NCI-H1436 treated with DMSO at 0.1 percent for 48 hours (cell line): ENCODE measurements at places on chromosomes 11 and 22.

DNA sequence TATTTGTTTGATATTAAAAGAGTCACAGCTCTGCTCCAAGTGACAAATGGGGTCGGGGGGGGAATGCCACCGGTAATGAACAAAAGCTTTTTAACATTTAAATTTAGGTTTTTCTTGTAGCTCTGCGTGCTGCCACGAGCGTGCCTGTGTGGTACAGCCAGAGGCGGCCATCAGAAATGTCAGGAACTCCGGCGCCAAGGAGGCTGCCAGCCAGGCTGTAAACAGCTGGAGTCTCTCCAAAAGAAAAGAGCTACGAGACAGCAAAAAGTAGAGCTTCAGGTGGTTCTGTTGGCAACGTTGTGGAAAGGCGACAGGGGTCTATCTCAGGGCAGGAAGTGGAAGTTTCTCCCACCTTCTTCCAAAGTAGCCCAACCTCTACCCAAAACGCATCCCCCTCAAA lies 532.8 kb downstream of the OPCML start:
- no peak for DNase-seq

GRCh38 chr11:4060182-4060923 lies 34.2 kb upstream of the RRM1 start:
- DNase-seq: no peak

DNA sequence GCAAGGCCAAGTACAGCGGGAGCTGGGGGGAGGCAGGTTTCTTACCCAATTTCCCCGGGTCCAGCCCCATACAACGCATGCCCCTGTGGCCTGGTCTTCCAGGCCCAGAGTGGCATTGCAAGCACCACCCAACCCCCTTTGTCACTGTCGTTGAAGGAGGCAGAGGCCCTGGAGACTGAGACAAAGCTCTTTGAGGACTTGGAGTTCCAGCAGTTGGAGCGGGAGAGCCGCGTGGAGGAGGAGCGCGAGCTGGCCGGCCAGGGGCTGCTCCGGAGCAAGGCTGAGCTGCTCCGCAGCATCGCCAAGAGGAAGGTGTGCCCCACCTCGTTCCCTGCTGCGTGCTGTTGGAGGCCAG lies 27.8 kb downstream of the PHLDB1 start:
- DNase-seq: no peak

GRCh38 chr11:125304136-125304535 lies 139.6 kb downstream of the PKNOX2 start:
- no peak for DNase-seq

- no peak for DNase-seq
Measured at GRCh38 chr11:65915821-65916251, 3.0 kb downstream of the C11orf68 start.

- DNase-seq: no peak
Measured at GRCh38 chr11:17763244-17763643, 28.7 kb downstream of the KCNC1 start.

GRCh38 chr11:12211331-12212065 lies 101.1 kb downstream of the MICAL2 start:
- no peak for DNase-seq

DNA sequence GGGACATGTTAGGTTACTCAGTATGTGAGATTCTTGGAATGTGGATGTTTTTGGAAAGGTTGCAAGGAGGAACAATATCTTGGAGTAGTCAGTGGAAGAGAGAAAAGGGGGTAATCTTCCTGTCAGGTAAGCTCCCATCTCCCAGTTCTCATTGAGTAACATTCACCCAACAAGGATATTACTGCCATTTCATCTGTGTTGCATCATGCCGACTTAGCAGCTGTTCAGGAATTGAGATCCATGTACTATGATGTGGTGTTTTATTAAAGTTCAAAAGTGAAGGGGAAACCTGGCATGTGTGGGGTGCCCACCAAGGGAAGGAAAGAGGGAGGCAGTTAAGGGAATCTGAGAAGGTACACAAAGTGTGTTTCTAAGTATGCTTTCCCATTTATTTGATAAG lies 58.4 kb upstream of the RASSF10 start:
- DNase-seq: no peak

GRCh38 chr11:93842461-93842860 lies 8.0 kb downstream of the VSTM5 start:
- no peak for DNase-seq

DNA sequence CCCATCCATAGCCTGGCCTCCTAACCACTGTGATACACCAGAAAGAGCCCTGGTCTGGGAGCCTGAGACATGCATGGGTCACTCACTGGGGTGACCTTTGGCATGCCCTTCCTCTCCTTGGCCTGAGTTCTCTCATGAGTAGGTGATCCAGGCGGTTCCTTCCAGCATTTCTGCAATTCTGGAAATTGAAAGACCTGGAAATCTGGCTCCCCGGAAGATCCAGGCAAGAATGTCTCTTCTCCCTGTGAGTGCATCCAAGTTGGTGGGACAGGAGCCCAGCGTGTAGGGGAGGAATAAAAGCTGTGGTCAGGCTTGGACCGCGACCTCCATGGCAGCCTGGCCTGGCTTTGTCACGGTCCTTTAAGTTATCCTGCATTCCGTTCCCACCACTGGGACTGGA lies 16.1 kb upstream of the SYT7 start:
- DNase-seq: no peak

DNA sequence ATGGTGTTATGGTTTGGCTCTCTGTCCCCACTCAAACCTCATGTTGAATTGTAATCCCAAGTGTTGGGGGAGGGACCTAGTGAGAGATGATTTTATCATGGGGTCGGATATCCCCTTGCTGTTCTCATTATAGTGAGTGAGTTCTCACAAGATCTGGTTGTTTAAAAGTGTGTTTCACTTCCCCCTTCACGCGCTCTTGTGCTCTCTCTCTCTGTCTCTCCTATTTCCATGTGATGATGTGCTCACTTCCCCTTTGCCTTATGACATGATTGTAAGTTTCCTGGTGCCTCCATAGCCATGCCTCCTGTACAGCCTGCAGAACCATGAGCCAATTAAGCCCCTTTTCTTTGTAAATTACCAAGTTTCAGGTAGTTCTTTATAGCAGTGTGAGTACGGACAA lies 765.1 kb downstream of the KCNA4 start:
- DNase-seq: no peak

GRCh38 chr22:49726701-49727101 lies 101.0 kb downstream of the BRD1 start:
- no peak for DNase-seq
